ENCODE measurements at places on chromosomes 12 and 14. TPM values are rescaled to one million over a fixed set of nuclear protein-coding genes. Genes with fewer than 3 reads are reported as not detected.

GRCh38 chr12:17609153-17609552, 480.8 kb downstream of the RERGL start:
- no peak for DNase-seq

NEDD1 gene
- 13.4 TPM for total RNA-seq

- DNase-seq, result peak; percentile 88
Measured at GRCh38 chr12:110141389-110141788, 17.2 kb downstream of the IFT81 start.

- no peak for DNase-seq
Measured at GRCh38 chr14:61279082-61279481, 2.1 kb downstream of the TMEM30B start.

GRCh38 chr14:73842201-73842600, 9.4 kb upstream of the PTGR2 start:
- no peak for DNase-seq

GRCh38 chr14:59247801-59248584, 59.5 kb downstream of the DAAM1 start:
- no peak for DNase-seq

DNA sequence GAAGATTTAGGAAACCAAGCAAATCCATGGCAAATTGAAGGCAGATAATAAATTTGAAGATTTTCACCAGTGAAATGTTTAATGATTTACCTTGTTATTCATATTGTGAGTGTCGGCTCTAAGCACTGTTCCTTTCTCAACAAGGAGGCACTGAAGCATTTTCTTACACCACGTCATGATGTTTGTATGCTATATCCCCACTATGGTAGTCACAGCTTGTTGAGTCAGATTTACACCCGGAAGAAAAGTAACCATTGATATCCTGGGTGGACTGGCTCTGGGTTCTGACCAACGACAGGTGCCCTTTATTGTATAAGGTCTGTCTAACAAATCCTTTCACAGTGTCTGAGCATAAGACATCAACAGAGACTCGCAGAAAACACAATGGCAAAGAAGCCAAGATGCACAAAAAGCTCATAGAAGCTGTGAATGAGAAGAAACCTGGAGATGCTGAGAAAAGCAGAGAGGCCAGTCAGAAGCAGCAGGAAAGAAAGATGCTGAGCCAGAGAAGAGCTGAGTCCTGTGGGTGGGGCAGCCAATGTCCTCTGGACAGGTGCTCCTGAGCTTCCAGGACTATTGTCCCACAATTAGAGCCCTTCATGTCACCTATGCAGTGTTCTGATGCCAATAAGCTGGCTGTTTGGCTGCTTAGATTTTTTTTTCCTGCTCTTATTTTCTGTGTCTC, 49.7 kb upstream of the ARHGAP5 start:
- no peak for DNase-seq

DNA sequence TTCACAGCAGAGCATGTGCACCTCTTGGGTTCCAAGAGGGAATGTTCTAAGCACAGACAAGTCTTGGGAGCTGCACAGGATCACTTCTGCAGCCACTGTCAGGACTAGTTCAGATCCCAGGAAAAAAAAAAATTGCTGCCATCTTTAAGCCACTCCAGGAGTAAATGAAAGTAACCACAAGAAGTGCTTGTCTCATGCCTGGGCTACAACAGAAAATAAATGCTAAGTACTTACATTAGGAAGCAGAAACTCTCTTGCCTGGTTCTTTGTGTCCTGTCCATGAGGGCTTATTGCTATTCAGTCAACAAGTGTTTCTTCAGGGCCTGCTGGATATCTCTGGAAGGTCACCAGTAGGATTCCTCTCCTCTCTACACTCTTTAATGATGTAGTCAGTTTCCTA, 176.1 kb downstream of the KTN1 start:
- no peak for DNase-seq

DNA sequence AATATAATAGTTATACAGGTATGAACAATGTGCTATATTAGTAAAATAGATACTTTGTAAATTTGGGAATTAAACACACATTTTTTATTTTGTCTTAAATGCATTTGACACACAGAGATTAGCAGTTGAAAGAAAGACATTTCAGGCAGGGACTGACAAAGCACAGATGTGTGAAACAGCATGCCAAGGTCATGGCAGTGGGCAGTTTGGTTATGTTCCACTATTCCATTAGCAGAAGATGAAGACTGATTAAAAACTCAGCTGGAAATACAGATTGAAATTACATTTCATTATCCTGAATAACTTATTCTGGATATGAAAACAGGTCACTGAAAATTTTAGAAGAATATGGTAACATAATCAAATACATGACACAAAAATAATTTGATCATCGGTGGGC, 669.8 kb upstream of the LRFN5 start:
- no peak for DNase-seq

GRCh38 chr12:103817791-103818190, 23.2 kb downstream of the NT5DC3 start:
- no peak for DNase-seq

GRCh38 chr12:31325877-31326631, at the start of gene SINHCAF:
Gene SINHCAF, minus strand, starts transcription at chr12:31326150. Its CDS starts 27,946 bp downstream, at chr12:31298204.
- DNase-seq, result peak; percentile 99

KRT74 gene
- 0.30 TPM for total RNA-seq

DNA sequence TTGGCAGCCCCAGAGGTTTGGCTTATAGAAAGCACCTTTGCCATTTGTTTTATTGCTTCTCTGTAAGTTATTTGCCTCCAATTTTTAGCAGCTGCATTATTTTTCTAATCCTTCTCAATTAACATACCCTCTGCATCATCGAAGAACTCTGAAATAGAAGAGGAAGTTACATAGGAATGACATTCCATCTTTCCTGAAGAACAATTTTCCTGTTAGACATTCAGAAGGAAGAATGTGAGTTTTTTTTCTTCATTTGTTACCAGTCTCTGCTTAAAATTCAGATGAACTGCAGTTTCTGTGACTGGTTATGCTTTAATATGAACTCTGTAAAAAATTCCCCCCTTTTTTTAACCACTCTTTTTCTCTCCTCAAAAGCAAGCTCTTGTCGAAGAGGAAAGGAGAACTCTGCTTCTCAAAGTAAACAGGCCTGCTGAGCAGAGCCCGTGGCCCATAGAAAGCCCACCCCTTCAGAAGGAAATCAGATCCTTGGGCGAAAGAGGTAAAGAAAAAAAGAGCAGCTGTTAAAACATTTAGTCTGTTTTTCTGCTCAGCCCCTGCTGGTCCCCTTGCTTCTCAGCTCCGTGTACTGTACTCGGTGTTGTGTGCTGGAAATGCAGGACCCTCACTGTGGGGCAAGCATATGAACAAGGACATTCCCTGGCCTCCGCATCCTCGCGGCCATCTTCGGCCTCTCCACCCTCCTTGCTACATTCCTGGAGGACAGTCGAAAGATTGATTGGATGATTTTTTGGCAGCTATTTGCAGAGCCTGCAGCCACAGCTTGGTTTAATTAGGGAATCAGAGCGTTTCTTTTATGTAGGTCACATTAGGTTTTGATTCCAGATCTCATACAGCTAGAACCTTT, 164.4 kb upstream of the LRIG3 start:
- DNase-seq, result peak; percentile 37

DNA sequence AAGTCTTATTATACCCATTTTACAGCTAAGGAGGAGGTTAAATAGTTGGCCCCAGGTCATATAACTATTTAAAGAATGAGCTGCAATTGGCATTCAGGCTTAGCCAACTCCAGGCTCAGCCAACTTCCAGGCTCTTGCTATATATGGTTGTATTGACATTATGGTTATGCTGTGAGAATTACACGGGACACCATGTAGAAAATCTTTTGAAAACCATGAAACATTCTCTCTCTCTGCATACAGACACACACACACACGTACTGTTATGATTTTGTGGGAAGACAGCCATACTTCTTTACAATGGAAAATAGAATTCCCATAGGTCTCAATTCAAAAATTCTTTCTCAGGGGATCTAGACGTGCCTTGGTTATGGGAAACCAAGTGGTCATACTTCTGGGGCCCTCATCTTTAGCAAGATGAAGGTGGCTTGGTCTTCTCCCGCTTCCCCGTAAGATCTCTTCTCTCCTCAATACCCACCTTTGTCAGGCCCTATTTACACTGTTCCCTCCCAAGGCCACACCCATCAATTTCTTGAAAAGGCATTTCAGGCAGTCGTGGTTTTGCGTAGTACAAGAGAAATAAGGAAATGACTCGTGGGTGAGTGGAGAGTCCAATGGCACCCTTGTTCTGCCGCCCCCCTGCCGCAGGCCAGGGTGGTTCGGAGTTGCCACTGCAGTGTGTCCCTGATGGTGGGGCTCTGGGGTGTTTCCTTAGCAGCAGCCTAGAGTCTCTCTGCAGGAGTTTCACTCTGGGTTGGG, 10.0 kb upstream of the GPRC5A start:
- DNase-seq, result no peak

DNA sequence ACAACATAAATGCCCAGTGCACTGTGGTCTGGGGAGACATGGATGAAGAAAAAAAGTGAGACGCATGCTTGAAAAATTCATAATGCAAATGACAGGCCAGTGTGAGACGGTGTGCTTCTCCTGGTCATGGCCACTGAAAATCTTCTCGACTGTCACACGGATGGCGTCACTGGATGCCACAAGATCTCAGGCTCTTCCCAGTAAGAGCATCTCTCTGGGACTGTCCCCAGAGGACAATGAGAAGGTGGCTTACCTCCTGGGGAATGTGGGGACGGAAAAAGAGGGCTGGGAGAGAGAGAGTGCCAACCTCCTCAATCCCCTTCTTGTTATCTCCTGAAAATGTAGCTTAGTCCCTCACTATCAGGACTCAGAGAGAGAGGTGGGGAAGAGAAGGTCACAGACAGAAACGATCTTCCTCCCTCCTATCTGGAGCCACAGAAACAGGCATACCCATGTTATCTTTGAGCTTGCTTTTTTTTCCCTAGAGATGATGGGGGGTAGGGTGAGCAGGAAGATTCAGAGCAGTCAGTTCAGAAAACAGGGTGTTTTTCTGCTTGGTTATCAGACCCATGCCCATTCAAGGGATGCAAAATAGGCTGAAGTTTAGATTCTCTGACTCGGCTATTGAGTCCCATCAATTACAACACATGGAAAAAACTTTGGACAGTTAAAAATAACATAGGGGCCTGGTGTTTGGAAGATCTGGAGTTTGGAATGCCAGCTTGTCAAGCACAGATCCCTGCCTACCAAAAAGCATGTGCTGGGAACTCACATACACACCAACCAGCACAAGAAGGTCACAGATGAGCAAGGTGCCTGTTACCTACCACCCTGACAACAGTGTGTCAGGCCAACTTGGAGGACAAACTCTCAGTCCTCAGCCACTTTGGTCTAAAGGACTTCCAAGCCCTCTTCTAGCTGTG, 24.2 kb downstream of the DPF3 start:
- no peak for DNase-seq

DNA sequence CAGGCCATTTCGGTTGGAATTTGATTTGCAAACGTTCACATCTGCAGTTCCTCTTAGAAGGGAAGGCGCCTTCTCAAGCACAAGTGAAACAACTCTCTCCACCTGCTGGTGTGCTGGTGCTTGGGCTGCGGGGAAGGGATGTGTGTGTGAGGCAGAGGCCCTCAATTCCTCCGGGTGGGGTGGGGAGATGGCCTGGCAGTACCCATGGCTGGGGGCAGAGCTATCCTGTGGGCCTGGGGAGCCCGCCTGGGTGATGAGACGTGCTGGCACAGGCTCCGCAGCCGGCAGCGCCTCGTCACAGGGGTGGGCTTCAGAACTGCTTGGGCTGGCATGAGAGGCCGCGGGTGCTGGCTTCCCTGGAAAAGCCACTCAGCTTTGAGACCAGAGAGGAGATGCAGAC, 28.9 kb upstream of the TDRD9 start:
- no peak for DNase-seq

GRCh38 chr14:99274346-99275221, 2.6 kb upstream of the BCL11B start:
- DNase-seq, result peak; percentile 84

- no peak for DNase-seq
Measured at GRCh38 chr12:22518060-22518719, 26.2 kb downstream of the C2CD5 start.

SLC6A15 gene
- 4.1 TPM for total RNA-seq

- no peak for DNase-seq
Measured at GRCh38 chr12:2301531-2302461, 249.0 kb downstream of the CACNA1C start.

- peak; percentile 58 for DNase-seq
Measured at GRCh38 chr14:31084385-31084784, 58.2 kb upstream of the STRN3 start.

DYNC1H1 gene
- 596 TPM for total RNA-seq

- DNase-seq, result no peak
Measured at GRCh38 chr14:92644171-92644969, 104.1 kb downstream of the LGMN start.

DNA sequence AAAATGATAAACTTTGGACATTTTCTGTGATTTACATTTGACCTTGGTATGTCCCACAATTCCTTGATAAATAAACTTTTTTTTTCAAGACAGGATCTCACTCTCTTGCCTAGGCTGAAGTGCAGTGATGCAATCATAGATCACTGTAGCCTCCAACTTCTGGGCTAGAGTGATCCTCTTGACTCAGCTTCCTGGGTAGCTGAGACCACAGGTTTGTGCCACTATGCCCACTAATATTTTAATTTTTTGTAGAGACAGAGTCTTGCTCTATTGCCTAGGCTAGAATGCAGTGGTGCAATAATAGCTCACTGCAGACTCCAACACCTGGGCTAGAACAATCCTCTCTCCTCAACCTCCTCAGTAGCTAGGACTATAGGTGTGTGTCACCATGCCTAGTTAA, 79.1 kb upstream of the PTGDR start:
- DNase-seq, result no peak

DNA sequence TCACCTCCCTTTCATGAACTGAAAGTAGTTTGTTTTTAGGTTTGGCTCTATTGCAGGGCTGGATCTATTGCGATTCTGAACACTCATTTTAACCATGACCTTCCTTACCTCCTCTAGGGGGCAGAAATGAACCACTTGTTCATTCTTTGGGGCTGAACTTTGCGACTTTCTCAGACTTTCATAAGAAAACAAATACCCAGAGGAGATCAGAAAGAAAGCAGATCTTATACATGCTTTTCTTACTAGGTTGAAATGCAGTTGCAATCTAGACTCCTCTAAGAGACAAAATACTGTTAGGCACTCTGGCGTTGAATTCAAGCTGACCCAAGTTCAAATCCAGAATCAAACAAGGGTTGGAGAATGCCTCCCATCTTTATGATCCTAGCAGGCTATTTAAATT, 32.6 kb upstream of the PLEKHG3 start:
- DNase-seq, result no peak

GRCh38 chr12:82981150-82981549, 294.4 kb downstream of the TMTC2 start:
- no peak for DNase-seq

- DNase-seq, result no peak
Measured at GRCh38 chr12:65608319-65608916, 215.9 kb upstream of the HMGA2 start.

SDR9C7 gene
- 71.0 TPM for total RNA-seq

Data from lower leg skin (tissue), 4 donors.